ENCODE measurements at places on chromosomes 13 and 19.

- no peak for DNase-seq
Measured at GRCh38 chr13:33250609-33251008, 34.9 kb downstream of the STARD13 start.

- no peak for DNase-seq
Measured at GRCh38 chr19:4521170-4521887, 3.0 kb upstream of the PLIN4 start.

- no peak for DNase-seq
Measured at GRCh38 chr13:34776390-34776981, 165.6 kb upstream of the NBEA start.

DNA sequence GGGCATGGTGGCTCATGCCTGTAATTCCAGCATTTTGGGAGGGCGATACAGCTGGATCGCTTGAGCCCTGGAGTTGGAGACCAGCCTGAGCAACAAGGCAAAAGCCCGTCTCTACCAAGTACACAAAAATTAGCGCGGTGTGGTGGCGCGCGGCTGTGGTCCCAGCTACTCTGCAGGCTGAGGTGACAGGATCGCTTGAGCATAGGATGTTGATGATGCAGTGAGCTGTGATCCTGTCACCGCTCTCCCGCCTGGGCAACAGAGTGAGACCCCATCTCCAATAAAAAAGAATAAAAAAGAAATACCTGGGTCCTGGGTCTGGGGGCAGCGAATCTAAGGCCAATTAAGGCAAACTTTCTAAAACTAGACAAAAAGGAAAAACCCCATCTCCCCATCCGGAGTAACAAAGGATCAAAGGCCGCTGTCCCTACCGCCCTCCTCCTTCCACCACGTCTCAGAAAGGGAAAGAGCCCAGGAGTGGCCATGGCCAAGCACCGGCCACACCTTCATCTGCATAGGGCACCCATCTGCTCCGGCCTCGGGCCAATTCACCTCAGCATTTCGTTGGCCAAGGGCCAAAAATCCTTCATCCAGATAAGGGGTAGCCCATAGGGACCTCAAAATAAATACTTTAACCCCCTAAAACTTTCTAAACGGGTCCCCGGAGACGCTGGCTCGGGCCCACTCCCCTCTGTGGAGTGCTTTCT, 851 bp downstream of the ZNF320 start:
- DNase-seq: no peak

- no peak for DNase-seq
Measured at GRCh38 chr19:50377517-50377916, 1.3 kb downstream of the NR1H2 start.

DNA sequence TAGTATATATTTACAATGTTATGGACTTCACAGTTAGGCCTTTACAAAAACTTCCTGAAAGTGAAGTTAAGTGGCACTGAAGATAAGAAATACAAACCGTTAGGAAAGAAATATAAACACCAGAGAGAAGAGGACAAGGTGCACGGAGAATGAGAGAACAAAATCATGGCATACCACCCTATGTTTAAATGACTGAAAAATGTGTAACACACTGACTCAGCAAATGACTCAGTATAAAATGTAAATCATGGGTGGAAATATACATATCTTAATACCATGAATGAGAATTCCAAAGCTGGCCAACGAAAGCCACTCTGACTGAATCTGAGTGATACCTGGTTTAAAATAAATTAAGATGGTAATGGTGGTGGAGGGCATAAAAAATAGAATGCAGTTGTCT, 260.8 kb downstream of the DNAJC15 start:
- no peak for DNase-seq

GRCh38 chr13:45108716-45109101, 11.6 kb upstream of the GTF2F2 start:
- no peak for DNase-seq

- DNase-seq: no peak
Measured at GRCh38 chr13:111114362-111115060, 599 bp upstream of the ARHGEF7 start.

GRCh38 chr19:33900817-33901216, 104.1 kb downstream of the KCTD15 start:
- DNase-seq: no peak

- DNase-seq: no peak
Measured at GRCh38 chr19:58009301-58009665, 6.7 kb upstream of the ZNF606 start.

GRCh38 chr19:8666814-8667405, 31.7 kb downstream of the ACTL9 start:
- no peak for DNase-seq

- DNase-seq: no peak
Measured at GRCh38 chr19:38592940-38593339, 24.8 kb downstream of the MAP4K1 start.

DNA sequence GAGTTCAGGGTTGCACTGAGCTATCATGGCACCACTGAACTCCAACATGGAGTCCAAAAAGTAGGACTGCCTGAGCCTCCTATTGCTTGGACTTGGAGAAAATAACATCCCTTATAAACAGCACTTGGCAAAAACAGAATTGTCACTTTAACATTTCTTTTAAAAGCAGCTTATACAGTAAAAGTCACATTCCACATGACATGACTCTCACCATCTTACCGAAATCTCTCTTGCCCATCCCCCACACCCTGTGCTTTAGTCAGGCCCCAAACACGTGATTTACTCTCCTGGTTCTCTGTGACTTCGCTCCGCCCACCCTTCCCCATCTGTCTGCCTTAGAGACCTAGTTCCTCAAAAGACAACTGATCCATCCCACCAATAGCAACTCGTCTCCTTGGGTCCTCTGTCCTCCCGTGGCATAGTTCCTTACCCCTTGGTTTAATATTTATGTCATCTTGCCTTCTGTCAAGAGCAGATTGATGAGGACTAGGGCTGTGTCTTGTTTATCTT, 4.6 kb downstream of the SAFB start:
- DNase-seq: no peak

- DNase-seq: no peak
Measured at GRCh38 chr13:62997696-62998095, 1582.0 kb upstream of the PCDH20 start.

DNA sequence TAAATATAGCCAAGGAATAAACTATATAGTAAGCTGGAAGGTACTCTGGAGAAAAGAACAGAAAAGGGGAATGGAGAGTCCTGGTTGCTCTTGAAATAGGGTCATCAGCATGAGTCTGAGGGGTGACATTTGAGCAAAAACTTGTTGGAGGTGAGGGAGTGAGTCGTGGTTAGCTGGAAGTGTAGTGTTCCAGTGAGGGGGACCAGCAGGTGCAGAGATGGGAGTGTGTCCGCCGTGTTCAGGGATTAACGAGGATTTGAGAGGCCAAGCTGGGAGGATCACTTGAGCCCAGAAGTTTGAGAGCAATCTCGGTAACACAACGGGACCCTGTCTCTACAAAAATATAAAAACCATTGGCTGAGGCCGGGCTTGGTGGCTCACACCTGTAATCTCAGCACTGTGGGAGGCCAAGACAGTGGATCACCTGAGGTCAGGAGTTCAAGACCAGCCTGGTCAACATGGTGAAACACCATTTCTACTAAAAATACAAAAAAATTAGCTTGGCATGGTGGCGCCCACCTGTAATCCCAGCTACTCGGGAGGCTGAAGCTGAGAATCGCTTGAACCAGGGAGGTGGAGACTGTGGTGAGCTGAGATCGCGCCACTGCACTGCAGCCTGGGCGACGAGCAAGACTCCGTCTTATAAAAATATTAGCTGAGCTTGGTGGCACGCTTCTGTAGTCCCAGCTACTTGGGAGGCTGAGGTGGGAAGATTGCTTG, 1.1 kb downstream of the SUPT5H start:
- DNase-seq: no peak

- DNase-seq: no peak
Measured at GRCh38 chr19:535017-535835, 3.7 kb downstream of the CDC34 start.

- no peak for DNase-seq
Measured at GRCh38 chr19:29083863-29084262, 129.1 kb downstream of the UQCRFS1 start.

DNA sequence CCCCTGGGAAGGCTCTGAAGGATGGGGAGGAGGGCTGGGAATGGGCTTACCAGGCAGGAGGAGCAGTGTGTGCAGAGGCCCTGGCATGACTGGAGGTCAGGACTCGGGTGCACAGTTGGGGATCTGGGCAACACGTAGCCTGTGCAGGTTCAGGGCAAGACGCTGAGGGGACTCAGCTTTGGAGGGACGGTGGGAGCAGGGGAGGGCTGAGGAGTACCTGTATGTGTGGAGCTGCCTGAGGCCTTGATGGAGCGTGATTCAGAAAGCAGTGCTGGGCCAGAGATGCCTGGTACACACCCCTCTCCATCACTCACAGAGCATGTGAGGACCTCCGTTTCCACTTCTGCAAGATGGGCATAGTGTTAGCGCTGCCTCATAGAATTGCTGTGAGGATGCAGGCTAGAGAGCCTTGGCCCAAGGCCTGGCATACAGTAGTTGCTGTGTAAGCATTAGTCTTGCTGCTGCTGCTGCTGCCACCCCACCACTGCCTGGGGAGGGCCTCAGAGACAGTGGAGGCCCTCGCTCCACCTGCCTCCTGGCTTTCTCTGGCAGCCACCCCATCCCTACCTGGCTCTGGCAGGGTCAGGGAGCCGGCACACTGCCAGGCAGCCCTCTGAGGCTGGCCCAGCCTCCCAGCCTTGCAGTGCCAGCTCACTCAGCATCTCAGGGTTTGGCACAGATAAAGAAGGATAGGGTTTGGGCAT, 2.4 kb downstream of the PAK4 start:
- DNase-seq: no peak

All from stimulated activated CD8-positive, alpha-beta memory T cell treated with anti-CD3 and anti-CD28 coated beads, Interleukin-15, amount 100 ng/mL, for 48 hours (primary cell).